Hematopoietic multipotent progenitor cell (in vitro differentiated cells): ENCODE measurements at places on chromosomes 11 and 22.

DNA sequence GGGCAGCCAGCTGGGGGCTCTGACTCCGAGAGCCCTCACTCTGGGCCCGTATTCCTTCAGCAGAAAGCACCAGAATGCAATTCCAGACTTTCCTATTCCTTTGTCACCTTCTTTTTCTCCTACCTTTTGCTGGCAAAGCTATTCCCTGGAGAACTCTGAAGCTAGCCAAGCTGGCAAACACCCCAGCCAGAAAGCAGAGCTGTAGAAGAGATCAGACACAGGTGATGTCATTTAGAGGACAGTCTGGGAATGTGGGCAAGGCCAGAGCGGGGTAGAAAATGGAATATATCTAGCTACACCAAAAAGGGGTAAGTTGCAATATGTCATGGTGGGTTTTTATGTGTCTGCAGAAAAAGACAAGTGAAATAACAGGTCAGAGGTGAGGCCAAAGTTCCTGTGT is 205.1 kb downstream of the NXPE2 start:
- DNase-seq = no peak

- DNase-seq = no peak
These were observed 157.5 kb downstream of the TMEM135 start for GRCh38 chr11:87194985-87195820.

DNA sequence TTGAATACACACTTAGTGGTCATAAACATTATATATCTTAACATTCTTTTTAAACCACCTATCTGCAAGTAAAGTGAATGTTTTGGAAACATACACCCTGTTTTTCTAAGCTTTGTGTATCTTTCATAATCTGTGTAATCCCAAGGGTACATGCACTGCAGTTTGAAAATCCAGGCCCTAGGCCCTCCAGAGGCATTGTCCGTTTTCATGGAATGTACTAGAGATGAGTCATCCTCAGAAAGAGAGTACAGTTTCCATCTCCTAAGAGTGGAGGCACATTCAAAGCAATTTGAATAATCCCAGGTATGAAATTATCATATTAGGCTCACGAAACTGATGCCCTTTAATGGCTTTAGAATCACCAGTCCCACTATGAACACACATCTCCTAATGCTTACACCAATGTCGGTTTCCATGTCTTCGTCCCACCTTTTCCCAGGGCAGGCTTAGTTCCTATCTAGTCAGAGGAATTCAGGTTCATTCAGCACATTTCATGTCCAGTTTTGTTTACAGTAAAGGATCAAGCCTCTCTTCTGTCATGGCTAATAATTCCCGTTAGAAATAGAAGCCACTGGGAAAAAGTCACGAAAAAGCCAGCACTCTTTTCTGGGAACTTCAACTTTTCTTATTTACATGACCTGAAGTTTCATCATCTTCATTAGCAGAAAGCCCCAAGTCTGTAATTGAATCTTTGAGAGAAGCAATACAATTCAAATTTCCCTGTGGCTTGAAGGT is 39.5 kb upstream of the CD44 start:
- DNase-seq = no peak

DNA sequence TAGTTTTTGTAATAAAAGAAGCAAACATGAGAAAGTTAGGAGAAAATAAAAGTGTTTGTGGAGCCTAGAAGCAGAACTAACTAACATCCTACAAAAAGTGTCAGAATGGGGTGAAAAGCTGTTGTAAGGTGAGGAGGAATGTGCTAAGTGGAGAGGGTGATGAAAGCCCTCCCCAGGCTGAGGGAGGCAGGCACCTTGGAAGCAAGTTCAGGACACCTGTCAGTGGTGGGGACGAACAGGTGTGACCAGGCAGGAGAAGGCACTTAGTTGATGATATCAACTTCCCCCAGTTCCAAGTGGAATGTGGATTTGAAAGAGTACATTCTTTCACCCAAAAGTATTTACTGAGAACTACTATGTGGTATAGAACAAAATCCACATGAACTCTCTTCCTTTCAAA is 18.7 kb upstream of the BMAL1 start:
- DNase-seq = no peak

- peak; percentile 29 for DNase-seq
These were observed 99.5 kb downstream of the CASP12 start for GRCh38 chr11:104798789-104799188.

DNA sequence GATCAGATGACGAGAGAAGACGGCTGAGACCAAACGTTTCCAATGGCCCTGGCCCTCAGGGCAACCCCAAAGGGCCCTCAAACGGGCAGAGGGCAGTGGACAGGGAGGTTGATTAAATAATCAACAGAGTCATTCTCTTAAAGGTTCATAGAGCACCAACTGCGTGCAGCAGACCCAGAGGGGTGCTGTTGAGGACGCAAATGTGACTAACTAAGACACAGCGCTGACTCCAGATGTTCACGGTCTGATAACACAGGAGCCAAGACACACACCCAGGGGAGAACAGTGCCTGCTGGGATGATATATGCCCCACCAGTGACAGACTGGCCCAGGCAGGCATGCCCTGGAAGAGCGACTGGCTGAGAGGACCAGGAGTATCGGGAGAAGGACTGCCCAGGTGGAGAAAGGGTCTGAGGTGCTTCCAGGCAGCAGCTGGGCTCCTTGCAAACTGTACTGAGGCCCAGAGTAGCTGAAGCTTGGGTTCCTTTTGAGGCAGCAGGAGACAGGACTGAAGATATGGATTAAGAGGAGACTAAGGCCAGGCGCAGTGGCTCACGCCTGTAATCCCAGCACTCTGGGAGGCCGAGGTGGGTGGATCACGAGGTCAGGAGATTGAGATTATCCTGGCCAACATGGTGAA is 7.7 kb downstream of the VWCE start:
- peak; percentile 13 for DNase-seq

DNA sequence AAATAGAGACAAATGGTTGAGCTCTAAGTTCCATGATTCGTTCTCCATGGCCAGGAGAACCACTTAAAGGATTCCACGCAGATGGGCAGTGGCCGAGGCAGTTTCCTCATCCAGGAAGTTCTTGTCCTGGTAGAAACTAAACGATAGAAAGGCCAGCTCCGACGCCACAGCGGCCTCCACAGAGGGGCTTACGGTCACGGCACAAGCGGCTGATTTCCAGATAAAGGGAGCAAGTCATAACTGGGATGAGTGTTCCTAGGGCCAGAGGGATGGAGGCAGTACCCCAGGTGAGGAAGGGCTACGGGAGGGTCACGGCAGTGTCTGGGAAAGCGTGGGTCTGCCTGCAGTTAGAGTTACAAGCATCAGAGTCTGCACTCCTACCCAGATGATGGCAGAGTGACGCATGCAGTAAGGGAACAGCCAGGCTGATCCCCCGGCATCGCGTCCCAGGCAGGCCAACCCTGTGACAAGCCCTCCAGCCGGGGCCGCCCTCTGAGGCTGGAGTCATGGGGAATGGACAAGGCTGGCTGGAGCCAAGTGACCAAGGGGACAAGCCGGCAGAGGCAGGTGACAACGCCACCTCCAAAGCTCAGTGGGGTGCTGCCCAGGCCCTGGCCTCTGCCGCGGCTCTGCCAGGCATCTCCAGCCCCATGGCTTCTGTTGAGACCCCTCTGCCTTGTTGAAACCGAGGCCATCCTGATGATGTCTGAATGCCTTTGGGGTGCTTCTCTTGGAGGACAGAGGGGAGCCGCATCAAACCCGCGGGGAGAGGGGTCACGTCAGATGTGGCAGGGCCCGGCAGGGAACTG is 475.1 kb downstream of the BRD1 start:
- DNase-seq = no peak

DNA sequence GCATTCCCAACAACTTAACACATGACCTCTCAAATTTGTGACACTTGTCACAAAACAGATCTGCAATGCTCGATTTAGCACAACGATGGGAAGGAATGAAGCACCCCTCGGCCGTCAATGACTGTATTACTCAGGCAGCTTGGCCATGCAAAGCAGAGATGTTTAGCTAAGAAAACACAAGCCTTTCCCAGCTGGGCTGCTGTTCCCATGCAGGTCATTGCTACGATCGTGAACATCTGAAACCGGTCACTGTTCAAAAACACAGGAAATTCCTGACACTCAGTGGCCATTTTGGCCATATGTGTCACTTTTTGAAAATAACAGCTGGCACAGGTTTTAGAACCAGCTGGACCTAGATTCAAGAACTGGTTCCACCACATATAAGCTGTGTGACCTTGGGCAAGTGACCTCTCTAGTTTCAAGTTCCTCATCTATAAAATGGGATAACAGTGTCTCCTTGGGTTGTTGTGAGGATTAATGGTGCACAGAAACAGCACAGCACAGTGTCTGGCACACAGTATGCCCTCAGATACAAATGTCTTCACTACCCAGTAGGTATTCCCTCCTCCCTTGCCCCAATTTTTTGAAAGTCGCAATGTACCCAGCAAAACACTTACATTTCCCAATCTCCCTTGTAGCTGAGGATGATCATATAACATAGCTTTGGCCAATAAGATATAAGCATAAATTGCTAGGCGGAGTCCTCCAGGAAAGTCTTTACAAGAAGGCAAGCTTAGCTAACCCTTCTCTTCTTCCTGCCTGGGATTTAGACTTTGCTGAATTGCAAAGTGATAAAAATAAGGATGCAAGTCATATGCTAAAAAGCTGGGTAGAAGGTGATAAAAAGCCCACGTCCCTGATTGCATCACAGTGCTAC is 93.1 kb downstream of the C11orf58 start:
- no peak for DNase-seq

DNA sequence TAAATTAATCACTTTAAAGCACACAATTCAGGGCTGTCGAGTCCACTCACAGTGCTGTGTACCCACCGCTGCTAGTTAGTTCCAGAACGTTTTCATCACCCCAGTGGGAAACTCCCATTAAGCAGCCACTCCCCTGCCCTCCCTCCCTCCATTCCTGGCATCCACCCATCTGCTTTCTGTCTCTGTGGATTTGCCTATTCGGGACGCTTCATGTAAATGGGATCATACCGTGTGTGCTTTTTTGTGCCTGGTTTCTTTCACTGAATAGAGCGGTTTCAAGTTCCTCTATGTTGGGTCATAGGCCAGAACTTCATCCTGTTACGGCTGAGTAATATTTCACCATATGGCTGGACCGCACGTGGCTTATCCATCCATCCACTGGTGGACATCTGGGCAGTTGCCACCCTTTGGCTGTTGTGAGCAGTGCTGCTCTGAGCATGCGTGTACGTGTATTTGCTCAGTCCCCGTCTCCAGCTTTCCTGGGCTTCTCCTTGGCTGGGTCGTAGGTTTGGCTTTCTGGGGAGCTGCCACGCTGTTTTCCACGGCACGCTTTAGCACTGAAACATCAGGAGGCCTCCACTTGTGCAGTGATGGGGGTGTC is 30.1 kb downstream of the ARHGAP8 start:
- no peak for DNase-seq

- DNase-seq = no peak
These were observed 606.6 kb downstream of the TBC1D22A start for GRCh38 chr22:47369020-47369419.

- no peak for DNase-seq
These were observed 6.9 kb downstream of the FGF19 start for GRCh38 chr11:69696749-69697468.
